ENCODE measurements at places on chromosomes 3 and 15.

- no peak for DNase-seq
These were observed 3.6 kb upstream of the EEFSEC start for GRCh38 chr3:128149650-128150049.

DNA sequence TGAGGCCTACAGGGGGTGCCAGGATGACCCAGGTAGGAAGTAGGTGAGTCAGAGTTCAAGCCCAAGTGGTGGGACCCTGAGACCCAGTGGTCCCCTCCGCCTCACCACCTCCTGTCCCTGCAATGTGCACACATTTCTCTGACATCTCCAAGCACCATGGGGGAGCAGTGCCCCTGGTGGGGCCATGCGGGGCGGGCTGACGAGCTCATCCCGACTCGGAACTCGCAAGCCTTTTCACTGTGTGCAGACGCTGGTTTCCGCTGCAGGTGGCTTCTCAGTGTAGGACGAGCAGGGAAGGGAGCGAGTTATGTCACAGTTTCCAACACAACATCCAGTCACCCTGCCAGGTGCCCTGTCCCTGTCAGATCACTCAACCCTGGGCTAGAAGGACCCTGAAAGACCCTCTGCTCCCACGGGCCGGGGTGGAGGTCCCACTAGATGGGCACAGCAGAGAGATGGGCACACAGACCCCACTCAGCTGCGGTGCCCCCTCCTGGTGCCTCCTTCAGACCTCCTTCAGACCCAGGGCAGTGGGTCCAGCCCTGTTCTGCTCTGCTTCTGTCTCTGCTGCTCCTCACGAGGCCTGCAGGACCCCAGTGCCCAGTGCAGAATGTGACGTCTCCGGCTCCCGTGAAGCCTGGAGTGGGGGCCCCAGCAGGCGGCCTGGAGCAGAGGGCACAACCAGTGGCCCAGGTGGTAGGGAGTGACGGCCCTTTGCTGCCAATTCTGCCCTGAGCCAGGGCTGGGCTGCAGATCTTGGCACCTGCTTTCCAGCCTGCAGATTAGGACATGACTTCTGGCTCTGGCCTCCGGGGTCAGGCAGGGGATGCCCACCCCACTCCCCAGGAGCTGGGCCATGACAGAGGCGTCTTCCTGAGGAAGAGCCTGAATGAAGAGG is 102.0 kb upstream of the RPL32 start:
- DNase-seq: no peak

DNA sequence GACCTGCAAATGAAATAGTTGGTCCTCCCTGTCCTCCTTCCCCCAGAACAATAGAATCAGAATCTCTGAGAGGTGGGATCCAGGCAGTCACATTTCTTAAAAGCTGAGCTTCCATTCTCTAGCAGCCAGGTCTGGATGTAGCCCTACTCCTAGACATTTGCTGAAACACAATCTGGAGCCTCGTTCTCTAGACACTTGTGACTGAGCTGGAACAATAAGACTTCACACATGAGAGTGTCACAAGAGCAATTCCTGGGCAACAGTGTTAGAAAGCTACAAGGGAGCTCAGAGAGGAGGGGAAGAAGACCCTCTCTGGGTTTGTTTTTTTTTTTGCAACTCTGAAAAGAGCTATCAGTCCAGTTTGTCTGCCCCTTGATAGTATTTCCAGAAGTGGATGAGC is 14.5 kb downstream of the CORO2B start:
- DNase-seq: no peak

DNA sequence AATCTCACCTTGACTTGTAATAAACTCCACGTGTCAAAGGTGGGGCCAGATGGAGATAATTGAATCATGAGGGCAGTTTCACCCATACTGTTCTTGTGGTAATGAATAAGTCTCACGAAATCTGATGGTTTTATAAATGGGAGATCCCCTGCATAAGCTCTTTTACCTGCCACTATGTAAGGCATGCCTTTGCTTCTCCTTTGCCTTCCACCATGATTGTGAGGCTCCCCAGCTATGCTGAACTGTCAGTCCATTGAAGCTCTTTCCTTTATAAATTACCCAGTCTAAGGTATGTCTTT is 45.5 kb downstream of the SUCNR1 start:
- no peak for DNase-seq

GRCh38 chr3:66489581-66489980 is 11.2 kb downstream of the LRIG1 start:
- DNase-seq: no peak

GRCh38 chr3:177828208-177828565 is 630.9 kb upstream of the TBL1XR1 start:
- no peak for DNase-seq

DNA sequence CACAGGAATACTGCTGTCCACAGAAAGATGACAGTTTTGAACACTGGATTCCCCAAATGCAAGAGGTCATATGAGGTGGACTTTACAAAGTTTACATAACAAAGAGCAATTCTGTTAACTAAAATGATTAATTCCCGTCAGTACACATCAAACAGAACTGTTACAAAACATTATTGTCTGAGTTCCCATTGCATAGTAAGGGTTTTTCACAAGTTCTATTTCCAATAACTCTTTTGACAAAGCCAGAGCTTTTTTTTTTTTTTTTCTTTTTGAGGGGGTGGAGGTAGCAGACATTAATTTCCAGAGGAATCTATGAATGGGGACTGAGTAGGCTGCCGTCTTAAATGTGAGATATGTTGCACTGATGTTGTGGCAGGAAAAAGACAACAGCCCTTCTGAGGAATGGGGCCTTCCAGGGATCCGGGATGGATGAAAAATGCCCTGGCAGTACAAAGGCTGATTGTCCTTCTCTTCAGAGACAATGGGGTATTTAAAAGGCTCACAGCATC is 178.1 kb upstream of the KBTBD8 start:
- no peak for DNase-seq

All from activated CD4-positive, alpha-beta T cell treated with anti-CD3 and anti-CD28 coated beads for 1 hour (primary cell).